ENCODE measurements at places on chromosomes 1 and 21.
A peak's percentile ranks its signal among the peaks of the same experiment; 100 is the strongest.

- DNase-seq = no peak
These were observed 44.2 kb downstream of the CAPN8 start for GRCh38 chr1:223621312-223621734.

DNA sequence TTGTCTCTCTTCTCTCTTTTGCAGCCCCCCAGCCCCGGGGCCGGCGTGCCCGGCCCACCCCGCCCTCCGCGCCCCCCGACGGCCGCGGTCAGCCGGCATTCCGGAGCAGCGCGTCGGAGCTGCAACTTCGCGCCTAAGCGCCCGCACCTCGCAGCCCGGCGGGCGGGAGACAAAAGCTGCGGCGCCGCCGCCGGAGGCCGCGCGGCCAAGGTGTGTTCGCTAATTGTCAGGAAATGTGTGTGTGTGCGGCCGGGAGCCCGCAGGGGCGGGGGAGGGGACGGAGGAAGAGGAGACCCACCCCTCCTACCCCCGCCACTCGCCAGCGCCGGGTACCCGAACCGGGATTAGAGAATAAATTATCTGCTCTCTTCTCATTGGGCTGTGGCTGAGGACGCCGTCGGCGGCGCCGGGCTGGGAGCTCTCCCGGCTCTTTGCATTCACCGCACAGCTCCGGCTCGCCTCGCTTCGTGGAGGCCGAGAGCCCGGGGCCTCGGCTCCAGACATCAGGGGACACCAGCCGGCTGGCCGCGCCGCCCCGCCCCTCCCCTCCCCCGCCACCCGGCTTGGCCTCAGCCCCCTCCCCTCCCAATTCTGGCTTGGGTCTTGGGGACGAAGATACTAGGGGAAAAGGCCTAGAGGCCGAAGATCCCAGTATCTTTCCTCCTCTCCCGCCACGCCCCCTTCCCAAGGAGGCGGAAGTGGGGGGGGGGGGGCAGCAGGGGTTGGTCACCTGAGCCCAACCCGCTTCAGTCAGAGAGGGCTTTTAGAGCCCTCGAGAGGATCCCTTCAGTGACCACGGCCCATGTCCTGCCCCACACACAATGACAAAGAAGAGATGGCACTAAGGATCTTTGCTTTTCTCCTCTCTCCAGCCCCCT, 1.3 kb upstream of the BLACAT1 start:
- DNase-seq = peak; percentile 81

DNA sequence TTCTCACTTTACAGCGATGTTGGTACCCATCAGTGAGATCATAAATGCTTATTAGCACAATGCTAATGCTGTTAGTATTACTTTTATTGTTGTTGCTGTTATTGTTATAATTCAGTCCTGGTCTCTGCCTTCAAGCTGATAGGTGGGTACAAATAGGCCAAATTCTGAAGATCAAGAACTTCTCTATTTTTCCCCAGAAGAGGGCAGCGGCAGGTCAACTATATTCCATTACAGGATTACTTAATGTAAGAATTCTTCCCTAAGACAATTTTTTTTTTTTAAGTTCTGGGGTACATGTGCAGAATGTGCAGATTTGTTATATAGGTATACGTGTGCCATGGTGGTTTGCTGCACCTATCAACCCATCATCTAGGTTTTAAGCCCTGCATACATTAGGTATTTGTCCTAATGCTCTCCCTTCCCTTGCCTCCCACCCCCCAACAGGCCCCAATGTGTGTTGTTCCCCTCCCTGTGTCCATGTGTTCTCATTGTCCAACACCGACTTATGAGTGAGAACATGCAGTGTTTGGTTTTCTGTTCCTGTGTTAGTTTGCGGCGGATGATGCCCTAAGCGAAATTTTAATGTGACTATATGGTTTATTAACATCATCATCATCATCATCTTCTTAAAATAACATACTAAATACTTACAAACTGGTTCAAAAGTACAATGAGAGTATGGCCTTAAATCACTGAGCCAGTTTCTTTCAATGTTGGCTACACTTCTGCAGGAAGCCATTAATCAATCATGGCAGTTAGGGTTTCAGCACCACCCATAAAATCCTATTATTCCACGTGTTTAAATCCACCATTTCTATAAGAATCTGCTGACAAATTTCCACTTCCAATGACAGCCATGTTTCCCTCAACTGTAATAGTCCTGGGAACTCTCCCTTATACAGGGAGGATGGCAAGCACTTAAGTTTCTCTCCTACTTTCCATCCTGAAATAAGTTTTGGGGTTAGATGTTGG, 19.2 kb downstream of the SLC19A2 start:
- DNase-seq = peak; percentile 62

DNA sequence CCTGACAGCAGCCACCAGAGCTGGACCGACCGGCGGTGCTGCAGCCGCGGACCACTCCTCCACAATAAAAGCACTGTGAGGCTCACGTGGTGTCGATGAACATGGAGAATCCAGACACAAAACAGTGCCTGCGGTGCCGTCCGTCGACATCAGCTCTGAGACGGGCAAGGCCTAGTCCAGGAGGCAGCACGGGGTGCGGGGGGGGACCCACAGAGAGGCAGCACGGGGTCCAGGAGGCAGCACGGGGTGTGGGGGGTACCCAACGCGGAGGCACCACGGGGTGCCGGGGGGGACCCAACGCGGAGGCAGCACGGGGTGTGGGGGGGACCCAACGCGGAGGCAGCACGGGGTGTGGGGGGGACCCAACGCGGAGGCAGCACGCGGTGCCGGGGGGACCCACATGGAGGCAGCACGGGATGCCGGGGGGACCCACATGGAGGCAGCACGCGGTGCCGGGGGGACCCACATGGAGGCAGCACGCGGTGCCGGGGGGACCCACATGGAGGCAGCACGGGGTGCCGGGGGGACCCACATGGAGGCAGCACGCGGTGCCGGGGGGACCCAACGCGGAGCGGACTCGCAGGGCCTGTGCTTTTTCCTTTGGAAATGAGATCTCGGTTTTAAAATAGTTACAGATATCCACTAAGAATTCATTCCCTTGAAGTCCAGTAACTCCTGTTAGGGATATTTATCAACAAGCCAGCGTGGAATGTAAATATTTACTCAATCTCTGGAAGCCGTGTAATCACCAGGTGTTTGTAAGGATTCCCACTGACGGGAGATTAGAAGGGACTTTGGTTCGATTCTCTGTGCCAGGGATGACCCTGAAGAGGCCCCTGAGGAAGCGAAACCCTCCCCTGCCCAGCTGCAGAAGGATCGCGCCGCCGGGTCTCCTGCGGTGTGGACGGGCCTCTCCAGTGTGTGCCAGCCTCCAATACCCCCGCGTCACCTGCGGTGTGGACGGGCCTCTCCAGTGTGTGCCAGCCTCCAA, 52.1 kb downstream of the COL6A1 start:
- no peak for DNase-seq

DNA sequence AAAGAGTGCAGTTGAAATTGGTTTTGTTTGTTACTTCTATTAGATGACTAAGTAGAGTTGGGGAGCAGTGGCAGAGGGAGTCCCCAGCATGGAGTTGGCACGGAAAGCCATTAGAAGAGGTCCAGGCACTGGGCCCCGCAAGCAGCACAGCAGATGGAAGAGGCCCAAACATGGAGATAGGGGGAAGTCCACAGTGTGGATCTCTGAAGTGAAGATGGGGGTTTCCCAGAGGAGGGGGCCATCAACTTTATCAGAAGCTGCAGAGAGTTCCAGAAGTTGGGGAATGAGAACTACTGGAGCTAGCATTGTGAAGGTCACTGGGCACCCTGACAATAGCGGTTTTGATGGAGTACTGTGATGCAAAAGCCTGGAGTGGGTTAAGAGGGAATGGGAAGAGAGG, 30.6 kb downstream of the PAFAH2 start:
- no peak for DNase-seq
